ENCODE measurements at places on chromosomes 12 and 14.
A peak's percentile ranks its signal among the peaks of the same experiment; 100 is the strongest.

GRCh38 chr14:83863042-83863774 lies 1666.7 kb upstream of the FLRT2 start:
- DNase-seq, result no peak

- DNase-seq, result no peak
Observed at GRCh38 chr12:79775355-79776027, 84.7 kb upstream of the PAWR start.

DNA sequence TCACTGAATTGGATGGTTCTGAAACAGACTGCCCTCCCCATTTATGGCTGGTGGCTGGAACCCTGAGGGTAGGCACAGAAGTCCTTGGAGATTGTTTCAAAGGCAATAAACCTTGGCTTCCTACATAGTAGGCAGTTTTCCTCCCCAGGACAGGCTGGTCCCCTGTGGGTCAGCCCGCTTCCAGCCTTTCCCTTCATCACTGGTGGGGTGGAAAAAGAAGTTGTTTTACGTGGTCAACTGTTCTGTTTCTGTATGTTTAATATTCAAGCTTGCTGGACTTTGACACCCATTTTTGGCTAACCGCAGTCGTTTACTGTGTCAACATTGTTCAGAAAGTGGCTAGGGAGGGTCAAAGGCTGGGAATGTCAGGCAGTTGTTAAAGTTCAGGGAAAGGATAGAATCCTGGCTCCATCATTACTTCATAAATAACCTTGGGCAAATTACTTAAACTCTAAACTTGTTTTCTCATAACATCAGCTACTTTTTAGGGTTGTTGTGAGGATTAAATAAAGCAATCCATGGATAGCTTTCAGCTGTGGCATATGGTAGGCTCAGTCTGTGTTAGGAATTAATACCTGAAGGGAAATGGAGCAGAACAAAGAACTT lies 2.4 kb downstream of the KLHDC2 start:
- no peak for DNase-seq

DNA sequence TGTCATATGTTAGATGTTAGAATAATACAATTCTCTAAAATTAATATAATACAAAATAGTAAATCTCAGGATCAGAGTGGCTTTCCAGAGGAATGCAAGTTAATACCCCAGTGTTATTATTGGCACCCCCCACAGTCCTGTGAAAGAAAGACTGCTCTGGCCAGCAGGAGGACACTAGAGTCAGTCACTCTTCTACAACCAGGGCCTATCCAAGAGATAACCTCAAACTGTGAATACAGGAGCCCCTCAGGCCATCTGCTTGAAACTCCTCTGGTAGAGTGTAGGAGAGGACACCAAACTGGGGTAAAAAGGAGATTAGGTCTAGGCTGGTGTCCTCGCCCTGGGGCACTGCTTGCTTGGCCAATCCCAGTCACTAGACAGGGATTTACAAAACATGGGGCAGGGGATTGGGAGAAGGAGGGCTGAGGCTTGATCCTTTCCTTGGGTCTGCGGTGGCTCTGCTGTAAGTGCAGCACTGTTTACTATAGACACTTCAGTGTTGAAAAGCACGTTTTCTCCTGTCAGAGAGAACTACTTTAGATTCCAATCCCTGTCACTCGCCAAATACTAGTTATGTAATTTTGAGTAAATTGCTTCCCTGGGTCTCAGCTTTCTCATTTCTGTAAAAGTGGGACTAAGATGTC lies 44.5 kb upstream of the PTPRR start:
- DNase-seq, result no peak

GRCh38 chr14:59585891-59586554 lies 9.4 kb upstream of the CCDC175 start:
- peak; percentile 45 for DNase-seq

DNA sequence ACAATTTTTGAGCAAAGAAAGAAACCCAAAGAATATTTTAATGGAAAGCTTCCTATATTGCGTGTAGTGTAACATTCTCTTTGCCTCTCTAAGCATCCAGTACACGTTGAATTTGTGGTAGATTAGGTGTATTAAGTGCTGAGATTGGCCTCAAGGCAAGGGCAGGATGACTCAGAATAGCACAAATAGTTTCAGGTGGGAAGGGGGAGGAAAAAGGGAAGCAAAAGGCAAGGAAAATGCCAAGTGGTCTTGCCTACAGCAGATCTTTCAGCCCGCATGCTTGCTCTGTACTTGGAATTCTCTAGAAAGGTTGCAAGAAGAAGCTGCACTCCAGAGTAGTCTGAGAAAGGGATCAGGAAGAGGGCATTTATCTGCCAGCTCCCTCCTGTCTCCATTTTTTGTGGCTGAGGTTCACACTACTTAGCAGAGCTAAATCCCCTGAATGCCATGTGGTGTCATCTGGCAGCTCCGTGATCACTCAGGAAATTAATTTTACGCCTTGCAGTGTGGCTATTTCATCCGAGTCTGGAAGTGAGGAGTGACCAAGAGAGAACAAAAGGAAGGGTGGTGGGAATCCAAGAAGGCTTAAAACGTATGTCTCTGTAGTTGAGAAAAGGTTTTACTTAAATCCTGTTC lies 28.5 kb downstream of the CDKN1B start:
- no peak for DNase-seq

- DNase-seq, result no peak
Observed at GRCh38 chr12:108270035-108270848, 68.9 kb downstream of the CMKLR1 start.

- no peak for DNase-seq
Observed at GRCh38 chr12:115140981-115141655, 457.1 kb upstream of the TBX3 start.

GRCh38 chr14:94681300-94682060 lies 69.3 kb downstream of the SERPINA3 start:
- DNase-seq, result peak; percentile 4

GRCh38 chr12:9115731-9116559 lies at the start of gene A2M:
Gene A2M (minus strand): TSS chr12:9115919. CDS start chr12:9115849, 70 bp downstream.
- peak; percentile 41 for DNase-seq

DNA sequence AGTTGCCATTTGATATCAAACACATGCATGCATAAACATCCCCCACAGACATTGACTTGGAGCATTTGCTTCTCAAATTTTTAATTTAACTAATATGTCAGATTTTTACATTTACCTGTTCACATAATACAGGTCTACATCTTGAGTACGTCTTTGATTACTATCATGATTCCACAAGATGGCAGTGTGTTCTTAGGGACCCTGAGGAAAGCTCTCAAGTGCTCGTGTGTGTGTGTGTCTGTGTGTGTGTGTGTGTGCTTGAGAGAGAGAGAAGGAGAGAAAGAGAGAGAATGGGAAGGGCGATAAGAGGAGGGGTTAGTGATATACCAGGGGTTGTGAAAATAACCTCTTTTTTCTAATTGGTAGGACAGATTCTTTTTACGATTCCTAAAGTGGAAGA lies 167.1 kb upstream of the OR4E1 start:
- DNase-seq, result no peak

DNA sequence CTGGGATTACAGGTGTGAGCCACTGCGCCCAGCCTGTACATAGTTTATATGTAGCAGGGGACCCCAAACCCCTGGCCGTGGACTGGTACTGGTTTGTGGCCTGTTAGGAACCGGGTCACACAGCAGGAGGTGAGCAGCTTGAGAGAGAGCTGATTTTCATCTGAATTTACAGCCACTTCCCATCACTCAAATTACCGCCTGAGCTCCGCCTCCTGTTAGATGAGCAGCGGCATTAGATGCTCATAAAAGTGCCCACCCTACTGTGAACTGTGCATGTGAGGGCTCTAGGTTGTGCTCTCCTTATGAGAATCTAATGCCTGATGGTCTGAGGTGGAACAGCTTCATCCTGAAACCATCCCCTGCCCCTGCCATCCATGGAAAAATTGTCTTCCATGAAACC lies 119.3 kb downstream of the NTN4 start:
- DNase-seq, result no peak

- no peak for DNase-seq
Observed at GRCh38 chr12:103833095-103833775, 7.8 kb downstream of the NT5DC3 start.

DNA sequence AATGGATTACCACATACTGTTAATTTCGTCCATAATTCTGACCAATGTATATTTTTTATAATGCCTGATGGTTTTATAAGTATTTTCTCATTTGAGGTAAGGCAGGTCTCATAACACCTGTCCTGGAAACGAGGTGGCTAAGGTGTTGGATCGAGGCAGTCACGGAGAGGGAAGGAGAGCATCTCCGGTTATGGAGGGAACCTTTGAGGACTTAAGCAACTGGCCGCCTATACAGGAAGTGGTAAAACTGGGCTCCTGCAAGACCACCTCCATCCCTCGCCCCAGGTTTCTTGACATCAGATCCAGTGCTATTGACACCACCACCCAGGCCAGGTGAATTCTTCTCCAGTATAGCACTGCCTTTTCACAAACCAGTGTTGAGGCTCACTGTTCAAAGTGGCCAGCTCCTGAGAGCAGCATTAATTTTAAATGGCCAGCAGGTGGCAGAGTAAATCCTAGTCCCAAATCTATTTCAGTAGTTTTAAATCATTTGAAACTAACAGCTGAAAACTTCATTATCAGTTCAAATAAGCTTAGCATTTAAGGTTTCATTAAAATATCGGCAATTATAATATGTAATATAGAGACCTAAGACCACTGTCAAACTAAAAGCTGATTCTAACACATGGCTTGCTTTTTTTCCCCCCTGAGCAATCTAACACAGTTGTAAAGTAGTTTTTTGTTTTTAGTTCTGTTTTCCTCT lies 100.8 kb downstream of the PPM1A start:
- no peak for DNase-seq

DNA sequence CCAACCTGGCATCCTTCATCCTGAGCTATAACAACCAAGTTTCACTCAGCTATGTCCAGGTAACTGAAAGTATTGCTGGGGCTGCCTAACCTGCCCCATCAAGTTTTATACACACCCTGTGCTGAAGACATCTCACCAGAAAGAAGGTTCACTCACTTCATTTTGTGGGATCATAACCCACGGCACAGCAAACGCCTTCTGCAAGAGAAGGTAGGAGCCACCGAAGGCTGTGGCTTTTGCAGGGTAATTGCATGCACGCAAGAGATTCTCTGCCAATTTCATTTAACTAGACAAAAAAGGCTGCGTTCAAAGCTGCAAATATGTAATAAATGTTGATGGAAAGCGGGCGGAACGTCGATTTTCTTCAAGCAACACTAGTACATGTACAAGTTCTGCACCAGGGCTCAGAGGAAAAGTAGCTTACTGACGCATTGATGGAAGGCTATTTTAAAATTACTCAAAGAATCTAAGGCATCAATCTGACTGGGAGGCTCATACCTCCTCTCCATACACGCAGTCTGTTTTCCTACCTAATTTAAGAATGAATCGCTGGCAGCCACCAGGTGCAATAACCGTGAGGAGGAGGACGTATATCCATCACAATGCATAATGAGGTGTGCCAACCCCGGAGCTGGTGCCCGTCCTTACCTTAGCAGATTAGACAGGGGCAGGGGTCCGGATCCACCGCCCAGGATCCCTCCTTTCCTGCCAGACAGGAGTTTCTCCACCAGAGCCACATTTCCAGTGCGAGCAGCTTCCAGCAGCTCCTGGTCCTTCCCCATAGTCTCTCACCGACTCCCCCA lies 1.1 kb downstream of the ANKS1B start:
- DNase-seq, result no peak

- no peak for DNase-seq
Observed at GRCh38 chr12:38515912-38516311, 199.3 kb downstream of the ALG10B start.

DNA sequence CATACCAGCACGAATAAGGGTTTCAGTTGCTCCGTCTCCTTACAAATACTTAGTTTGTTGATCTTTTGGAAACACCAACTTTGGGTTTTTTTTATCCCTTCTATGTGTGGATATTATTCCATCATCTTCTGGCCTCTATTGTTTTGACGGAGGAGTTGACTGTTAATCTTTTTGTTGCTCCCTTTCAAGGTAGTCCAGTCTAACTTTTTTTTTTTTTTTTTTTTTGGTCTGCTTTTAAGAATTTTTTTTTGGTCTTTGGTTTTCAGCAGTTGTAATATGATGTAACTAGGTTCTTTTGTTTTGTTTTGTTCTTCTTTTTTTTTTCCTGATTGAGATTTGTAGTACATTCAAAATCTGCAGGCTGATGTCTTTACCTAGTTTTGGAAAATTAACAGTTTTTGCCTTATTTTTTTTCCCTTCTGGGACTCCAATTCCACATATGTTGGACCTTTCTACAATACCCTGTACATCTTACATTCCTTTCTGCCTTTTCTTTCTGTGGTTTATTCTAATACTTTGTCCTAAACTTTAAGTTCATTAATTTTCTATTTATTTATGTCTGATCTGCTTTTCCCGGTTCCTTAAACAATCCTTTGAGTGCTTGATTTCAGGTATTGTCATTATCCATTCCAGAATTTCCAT lies 54.9 kb downstream of the DNAH10 start:
- DNase-seq, result no peak

GRCh38 chr14:23430723-23431085 lies 4.8 kb downstream of the MYH7 start:
- no peak for DNase-seq

- peak; percentile 87 for DNase-seq
Observed at GRCh38 chr12:23084236-23084995, 459.4 kb downstream of the ETNK1 start.

DNA sequence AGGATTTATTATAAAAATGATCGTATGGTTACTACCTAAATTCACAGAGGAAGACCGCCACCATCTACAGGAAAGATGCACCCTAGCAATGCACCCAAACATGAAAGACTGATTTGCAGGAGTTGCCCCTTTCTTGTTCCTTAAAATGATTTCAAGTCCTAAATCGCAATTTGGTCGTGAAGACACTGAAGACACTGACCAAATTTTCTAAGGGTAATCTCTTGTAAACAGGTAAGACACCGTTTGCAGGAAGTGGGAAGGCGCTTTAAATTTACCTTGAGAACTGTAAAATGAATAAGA lies 1.0 kb downstream of the SOS2 start:
- no peak for DNase-seq

GRCh38 chr14:63179383-63179782 lies 24.9 kb upstream of the RHOJ start:
- no peak for DNase-seq

GRCh38 chr12:62660756-62661155 lies 194.1 kb downstream of the MON2 start:
- DNase-seq, result no peak

DNA sequence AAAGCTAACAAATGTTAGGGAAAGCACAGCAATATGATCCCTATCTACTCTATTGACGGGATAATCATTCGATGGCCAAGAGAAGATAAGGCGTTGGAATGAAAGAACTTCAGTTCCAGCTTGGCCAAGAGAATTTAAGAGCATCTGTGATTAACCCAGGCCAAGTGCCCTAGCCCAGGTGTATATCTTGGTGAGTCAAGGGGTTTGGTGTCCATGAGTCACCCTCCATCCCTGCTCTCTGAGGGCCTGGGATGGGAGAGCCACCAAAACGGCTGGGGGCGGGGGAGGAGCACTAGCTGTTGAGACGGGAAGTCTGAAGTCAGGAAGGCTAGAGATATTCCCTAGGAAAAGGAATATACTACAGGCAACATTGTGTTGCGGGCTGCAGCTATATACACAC lies 13.0 kb downstream of the TBPL2 start:
- no peak for DNase-seq

- no peak for DNase-seq
Observed at GRCh38 chr12:6950811-6951540, at the start of gene PTPN6. Gene PTPN6 (plus strand): TSS chr12:6951356. CDS start chr12:6951513, 157 bp downstream.

Measured in skeletal muscle cell (primary cell).